Stimulated activated naive CD8-positive, alpha-beta T cell treated with anti-CD3 and anti-CD28 coated beads, Interleukin-15, amount 100 ng/mL, for 72 hours (primary cell): ENCODE measurements at places on chromosomes 13 and 19.
A peak's percentile ranks its signal among the peaks of the same experiment; 100 is the strongest.

DNA sequence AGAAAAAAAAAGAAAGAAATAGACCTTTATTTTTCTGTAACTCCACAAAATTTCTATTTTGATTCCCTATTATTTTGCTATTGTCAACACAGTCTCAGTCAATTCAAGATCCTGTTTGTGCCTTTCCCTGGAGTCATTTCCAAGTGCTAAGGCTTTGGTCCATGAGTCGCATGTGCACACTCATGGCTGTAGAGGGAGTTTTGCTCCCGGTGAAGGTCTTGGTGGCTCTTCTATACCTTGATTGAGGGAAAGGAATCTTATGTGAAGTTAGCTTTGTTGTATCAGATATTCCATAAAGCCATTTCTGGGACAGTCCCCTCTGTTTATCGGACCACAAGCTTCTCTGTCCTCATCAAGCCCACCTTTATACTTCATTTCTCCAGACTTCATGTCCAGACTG, 58.7 kb upstream of the ALOX5AP start:
- no peak for DNase-seq

DNA sequence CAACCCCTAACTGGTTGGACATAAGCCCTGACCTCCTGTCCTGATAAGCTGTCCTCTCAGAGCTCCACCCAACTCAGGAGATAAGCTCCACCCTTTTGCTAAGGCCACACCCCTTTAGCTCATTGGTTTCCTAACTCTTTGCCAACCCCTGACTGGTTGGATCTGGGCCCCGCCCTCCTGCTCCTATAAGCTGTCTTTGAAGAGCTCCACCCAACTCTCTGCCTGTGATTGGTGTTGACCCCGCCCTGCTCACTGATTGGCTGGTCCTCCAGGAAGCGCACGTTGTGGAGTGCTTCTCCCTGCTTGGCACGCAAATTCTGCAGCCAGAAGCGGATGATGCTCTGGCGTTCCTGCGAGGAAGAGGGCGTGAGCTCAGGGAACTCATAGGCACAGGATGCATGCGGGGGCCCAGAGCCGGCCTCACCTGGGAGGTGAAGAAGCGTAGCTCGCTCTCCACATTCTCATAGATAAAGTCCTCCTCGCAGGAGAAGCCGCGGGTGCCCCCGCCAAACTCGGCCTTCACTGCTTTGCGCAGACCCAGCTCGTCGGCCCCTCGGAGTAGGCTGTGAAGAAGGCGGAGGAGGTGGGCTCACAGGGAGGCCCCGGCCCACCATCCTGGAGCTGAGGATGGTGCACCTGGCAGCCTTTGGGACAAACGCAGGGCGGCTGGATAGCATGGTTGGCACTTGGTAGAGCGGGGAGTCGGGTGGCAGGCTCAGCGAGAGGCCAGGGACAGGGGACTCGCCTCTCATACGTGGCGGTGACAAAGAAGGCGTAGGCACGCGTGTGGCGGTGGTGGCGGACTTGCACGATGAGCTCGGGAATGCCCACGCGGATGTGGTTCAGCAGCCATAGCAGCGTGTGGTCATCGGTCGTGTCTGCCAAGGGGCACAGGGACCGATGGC, 1.7 kb downstream of the ANO8 start:
- peak; percentile 58 for DNase-seq

DNA sequence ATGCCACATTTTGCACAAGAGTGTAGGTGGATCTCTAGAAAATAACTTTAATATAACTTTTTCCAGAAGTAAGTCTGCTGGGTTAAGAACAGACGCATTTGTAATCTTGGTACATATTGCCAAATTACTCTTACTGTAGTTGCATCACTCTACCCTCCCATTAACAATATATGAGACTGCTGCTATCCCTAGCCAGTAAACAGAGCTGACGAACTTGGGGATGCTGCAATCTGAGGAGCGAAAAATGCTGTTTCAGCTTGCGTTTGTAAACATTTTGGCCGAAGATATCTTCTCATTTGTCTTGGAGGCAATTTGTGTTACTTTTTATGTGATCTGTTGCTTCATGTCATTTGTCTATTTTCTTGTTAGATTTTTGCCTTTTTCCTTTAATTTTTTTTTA, 1482.8 kb downstream of the OLFM4 start:
- DNase-seq: no peak

DNA sequence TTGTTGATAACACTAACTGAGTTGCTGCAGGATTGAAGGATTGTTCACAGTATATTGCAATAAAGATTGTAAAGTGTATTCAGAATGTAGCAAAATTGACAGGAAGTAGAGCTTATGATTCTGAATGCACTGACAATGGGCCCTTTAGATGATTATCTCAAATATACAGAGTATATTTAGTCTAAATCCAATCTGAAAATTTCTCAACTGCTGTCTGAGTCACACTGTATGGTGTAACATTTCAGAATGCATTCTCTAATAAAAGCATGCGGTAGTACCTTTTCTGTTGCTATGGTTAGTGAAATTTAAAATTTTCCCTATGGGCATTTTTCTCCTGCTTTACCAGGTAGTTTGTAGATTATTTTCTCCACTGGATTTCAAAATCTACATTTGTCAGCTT, 365.2 kb downstream of the PCDH17 start:
- no peak for DNase-seq

GRCh38 chr13:106589716-106590115, 21.8 kb upstream of the ARGLU1 start:
- no peak for DNase-seq

DNA sequence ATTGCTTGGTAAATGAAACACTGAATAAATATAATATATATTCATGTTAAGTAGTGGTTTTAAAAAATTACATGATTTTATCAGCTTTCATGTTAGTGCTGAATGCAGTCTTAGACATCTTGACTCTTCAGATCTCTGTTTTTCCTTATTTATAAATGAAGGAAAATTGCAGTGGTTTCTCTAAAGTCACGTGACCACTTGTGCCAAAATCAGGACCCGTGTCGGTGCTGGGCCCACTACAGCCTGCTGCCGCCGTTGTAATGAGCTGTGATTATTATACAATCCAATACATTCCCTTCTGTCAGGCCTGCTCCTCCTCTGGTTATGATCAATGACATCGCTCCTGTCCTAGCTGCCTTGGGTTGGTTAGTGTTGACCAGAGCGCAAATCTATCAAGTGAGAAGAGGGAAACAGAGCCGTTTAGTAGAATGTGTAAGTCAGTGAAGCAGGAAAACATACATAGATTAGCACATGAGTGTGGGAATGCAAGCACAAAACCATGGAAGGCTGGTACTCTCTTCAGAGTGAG, 88.2 kb downstream of the AKAP11 start:
- DNase-seq: no peak

- DNase-seq: no peak
These were observed 27.5 kb upstream of the OBI1 start for GRCh38 chr13:78686461-78686860.

DNA sequence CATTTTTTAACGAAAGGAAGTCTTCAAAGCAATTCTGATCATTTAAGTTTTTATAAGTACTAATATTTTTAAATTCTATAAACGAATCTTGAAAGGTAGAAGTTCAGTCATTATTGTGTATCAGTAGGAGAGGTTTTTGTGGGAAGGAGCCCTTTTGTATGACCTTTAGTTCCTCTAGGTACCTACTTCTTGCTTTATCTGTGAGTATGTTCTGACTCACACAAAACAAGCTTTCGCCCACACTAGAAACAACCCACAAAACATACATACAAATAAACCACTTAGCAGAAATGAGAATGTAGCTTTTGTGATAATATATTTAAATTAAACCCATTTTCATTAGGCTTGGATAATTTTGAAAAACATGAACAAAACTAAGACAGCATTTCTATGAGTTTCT, 27.8 kb downstream of the ERCC5 start:
- DNase-seq: no peak

DNA sequence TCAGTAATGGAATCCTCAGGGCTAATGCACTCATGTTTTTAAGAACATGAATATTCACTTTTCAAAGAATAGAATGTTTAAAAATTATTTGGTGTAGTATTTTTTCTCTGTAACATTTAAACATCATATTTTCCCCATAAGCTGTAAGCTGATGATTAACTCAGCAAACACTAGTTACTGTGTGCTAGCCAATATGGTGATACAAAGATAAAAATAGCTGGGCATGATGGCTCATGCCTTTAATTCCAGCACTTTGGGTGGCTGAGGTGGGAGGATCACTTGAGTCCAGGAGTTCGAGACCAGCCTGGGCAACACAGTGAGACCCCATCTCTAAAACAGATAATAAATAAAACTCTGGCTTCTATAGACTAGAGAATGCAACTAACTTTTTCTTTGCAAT, 13.2 kb downstream of the RNF17 start:
- no peak for DNase-seq
